ENCODE measurements at places on chromosomes 2 and 18.

GRCh38 chr18:56647951-56648893 lies 2.9 kb upstream of the WDR7 start:
- DNase-seq, result no peak

DNA sequence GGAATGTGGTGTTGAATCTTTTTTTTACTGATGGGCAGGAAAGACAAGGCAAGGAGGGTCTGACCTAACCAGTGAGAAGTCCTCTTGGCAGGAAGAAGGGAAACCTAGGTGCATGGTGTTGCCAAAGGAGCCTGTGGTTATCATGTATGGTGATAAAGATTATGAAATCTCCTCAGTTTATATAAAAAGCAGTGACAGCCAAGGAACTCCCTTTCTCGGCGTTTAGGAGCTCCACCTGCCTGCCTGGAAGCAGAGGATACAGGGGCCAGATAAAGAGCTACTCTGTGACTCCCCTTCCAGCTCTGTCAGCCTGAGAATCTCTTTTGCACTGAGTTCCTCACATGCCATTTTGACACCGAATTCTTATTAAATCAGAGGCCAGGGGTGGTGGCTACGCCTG lies 26.1 kb downstream of the COLEC12 start:
- no peak for DNase-seq

DNA sequence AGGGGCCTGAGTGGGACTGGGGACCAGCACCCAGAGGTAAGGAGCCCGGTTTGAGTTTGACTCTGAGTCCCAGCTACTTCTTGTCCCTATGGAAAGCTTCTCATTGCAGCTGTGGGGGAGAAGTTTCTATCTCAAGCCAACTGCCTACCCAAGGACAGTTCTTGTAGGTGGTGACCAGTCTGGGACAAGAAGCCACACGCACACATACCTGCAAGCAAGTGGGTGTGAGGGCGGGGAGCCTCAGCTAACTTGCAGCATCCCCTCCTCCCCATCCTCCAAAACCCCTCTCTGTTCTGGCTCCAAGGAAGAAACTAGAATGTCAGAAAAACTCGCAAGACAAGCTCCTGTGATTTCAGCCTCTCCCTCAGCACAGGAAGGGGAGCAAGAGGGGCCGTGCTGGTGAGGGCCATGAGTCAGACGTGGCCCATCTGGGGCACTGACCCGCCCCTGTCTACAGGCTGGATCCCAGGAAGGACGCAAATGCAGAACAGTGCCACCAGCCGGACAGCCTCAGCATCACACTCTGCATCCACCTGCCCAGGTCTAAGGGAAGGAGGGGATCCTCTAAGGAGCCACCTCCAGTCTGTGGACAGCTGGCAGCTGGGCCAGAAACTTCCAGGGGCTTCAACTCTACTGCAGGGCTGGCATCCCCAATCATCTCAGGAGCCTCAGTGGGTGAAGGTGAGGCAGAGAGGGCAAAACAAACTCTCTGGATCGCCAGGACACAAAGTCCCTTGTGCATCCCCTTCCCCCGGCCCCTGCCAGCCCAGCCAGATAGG lies 103.4 kb downstream of the TNS1 start:
- no peak for DNase-seq

GRCh38 chr2:45577441-45577840 lies 33.6 kb downstream of the SRBD1 start:
- no peak for DNase-seq

DNA sequence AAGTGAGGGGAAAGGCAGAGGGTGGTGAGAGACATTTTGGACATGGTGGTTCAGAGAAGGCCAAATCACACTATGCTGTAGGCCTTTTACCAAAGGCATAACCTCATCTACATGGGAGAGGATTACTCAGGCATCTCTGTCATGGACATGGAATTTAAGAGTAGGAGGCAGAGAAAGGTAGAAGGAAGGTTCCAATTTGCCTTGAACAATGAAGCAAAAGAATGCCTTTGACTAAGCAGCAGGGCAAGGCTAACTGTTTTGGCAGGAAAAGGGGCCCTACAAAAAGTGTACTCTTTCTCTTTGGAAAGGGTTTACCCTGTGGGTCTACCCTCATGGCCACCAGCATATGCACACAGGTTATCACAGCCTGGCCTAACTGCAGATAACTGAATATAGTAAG lies 45.6 kb upstream of the RNU4ATAC start:
- no peak for DNase-seq

DNA sequence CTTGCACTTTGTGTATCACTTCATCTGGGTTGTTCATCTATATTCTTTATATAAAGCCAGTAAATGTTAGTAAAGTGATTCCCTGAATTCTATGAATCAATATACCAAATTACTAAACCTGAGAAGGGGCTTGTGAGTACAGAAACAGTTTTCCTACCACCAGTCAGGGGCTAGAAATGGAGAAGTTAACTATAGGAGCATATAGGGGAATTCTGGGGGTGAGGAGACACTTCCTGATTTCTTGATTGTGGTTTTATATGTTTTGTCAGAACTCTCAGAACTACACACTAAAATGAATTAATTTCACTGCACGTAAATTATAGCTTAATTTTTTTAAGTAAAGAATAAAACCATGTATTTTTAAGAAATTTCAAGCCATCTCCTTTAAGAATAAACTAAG lies 93.7 kb downstream of the SESTD1 start:
- no peak for DNase-seq

DNA sequence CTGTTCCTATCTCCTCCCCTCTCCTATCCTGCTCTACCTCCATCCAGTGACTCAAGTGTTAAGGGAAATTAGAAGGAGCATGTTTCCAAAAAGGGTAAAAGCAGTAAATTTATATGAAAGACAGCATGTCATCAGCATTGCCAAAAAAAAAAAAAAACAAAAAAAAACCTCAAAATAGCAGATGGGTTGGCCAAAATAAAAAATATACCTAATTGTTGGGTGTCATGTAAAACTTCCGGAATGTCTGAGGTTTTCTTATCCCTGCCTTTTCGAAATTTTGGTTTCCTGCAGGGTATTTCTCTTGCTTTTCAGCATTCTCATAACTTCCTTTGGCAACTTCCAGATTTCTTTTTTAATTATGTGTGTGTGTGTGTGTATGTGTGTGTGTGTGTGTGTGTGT lies 241.6 kb upstream of the FN1 start:
- DNase-seq, result no peak

GRCh38 chr2:236959036-236959435 lies 126.7 kb upstream of the COPS8 start:
- DNase-seq, result no peak

- DNase-seq, result no peak
These were observed 5.0 kb downstream of the HRH4 start for GRCh38 chr18:24465486-24465885.

DNA sequence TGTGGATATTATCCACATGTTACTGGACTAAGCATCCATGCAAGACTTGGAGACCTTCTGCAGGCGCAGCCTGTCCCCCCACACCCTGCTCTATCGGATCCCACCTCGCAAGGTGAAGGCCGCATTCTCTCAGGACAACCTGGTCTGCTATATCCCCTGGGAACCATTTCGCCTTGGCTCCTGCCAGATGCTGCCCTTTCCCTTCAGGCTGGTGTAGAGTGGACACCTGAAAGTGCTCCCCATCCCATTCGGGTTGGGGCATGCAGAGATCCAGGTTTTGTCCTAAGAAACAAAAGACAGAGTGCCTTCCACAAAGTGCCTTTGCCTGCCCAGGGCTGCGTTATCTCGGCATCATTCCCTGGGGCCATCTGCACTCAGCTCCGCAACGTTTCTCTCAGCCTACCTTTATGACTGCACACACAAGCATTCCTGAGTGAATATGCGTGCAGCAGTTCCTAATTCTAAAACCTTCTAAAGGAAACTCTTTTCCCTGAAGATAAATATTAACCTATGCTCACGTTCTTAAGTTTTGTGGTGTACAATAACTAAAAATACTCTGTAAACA lies 20.5 kb downstream of the FHL2 start:
- DNase-seq, result no peak

GRCh38 chr2:71181316-71181715 lies 45.6 kb downstream of the PAIP2B start:
- no peak for DNase-seq

DNA sequence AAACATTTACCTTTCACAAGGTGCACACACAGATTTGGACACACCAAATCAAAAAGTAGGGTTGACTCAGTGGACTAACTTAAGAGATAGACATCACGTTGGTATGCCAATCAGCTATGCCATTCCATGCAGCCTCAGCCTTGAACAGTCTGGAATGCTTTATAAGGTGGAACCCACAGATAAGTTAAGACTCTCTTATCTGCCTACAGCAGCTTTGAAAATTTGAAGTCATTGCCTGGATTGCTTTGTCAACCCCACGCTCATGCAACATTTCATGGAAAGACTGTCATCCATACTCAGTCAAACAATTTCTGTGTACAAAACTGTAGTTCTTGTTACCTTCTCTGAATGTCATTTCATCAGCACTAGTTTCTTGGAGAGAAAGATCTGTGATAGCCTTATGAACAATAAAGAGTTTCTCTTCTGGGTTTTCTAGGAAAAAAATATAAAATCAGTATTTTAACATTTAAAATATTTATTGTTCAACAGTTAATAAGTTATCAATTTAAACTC lies 1.2 kb downstream of the ERMN start:
- DNase-seq, result no peak

DNA sequence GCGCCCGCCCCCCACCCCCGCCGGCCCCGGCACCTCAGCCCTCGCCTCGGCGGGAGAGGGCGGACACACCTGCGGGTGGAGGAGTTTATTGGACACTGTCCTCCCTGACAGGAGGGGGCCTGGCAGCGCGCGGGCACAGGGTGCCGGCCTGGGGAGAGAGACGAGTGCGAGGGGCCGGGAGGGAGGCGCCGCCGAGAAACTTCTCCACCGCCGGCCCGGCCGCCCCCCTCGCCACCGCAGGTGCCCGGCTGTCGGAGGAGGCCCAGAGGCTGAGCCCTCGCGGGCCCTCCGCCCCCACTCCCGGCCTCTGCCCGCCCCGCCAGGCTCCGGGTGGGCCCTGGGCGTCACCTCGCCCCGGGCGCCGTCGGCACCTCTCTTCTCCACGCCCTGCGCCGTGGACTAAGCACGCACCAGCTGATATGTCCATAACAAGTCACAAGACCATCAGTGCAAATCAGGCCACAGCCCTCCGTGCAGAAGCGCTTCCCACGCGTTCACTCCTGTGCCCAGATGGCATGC lies 311.3 kb downstream of the CELF4 start:
- no peak for DNase-seq

GRCh38 chr2:23675506-23675905 lies 251.4 kb downstream of the ATAD2B start:
- DNase-seq, result no peak
